ENCODE measurements at places on chromosomes 4 and X.

DNA sequence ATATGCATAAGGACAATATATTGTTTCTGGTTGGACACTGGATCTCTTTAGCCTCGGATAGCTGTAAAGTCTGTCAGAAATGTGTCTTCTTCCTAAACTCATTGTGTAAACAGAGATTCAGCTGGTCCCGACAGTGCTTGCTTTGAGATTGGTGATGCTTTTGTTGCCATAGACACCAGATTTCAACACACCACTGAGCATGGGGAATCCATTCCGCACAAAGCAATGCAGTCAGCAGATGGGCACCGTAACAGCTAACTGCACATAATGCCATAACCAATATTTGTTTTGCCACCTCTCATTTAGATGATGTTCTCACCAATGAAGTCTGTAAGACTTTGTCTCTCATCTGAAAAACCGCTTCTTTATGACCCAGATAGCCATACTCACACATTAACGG is 33.3 kb upstream of the FAM47C start:
- no peak for DNase-seq

- DNase-seq = no peak
Observed at GRCh38 chrX:18900401-18900976, 83.4 kb downstream of the PHKA2 start.

DNA sequence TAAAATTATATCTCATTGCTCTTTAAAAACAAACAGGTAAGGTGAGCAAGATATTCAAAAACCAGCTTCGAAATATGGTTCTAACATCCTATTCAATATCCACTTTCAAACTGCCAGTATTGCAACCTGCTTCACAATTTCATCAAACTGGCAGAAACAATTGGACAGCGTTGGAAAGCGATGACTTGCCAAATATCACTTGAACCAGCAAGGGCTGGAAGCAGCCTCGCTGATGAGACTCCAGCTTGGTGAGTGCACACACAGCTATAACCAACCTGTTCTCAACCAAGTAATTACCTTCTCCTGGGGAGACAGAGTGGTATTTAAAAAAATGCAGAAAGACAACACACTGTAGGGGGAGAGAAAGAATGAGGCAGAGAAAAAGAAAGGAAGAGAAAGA is 155.8 kb upstream of the RAI2 start:
- DNase-seq = no peak

DNA sequence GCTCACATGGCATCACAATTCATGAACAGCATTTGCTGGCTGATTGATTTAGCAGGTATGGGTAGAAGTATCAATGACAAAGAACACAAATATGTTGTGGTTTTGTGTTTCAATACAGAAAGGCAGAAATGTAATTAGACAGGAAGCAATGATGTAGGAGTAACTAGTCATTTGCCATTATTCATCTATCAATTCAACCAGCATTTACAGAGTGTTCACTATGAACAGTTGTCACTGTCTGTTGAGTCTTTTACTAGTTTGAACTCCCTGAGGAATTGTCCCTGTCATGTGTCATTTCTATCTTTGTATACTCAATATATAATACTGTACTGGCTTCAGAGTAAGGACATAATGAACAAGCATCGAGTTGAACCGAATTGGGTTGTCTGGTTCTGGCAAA is 51.5 kb upstream of the ARHGAP24 start:
- no peak for DNase-seq

DNA sequence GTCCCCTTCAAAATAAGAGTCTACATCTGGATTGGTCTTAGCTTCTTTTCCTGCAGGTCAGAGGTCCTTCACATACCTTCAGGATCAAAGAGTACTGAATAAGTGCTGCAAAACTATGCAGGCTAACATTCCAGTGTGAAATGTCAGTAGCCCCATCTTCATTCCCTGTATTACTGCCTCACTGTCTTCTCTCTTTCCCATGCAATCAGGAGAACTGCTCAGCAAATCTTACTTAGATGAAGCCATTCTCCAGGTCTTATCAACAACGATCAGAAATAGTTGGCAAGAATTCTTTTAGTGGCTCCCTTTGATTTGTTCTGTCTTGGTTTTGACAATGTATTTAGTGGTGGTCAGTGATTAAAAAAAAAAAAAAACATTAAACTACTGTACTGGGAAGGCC is 26.0 kb upstream of the IQCM start:
- DNase-seq = no peak

- no peak for DNase-seq
Observed at GRCh38 chrX:112694062-112694461, 14.3 kb upstream of the LHFPL1 start.

DNA sequence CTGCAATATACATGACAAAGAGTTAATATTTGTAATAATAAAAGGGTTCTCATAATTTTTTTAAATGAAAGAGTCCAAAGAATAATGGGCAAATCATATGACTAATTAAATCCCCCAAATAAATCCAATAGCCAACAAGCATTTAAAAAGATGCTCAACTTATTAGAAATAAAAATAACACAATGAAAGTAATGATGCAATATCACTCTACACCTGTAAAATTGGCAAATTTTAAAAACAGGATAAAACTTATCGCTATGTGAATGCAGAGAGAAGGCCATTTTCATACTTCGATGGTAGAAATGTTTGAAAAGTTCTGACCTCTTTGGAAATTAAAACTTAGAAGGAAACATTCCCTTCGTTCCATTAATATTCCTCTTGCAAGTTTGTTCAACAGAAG is 1.9 kb downstream of the F8 start:
- no peak for DNase-seq

GRCh38 chr4:29805245-29805644 is 914.9 kb upstream of the PCDH7 start:
- DNase-seq = no peak

DNA sequence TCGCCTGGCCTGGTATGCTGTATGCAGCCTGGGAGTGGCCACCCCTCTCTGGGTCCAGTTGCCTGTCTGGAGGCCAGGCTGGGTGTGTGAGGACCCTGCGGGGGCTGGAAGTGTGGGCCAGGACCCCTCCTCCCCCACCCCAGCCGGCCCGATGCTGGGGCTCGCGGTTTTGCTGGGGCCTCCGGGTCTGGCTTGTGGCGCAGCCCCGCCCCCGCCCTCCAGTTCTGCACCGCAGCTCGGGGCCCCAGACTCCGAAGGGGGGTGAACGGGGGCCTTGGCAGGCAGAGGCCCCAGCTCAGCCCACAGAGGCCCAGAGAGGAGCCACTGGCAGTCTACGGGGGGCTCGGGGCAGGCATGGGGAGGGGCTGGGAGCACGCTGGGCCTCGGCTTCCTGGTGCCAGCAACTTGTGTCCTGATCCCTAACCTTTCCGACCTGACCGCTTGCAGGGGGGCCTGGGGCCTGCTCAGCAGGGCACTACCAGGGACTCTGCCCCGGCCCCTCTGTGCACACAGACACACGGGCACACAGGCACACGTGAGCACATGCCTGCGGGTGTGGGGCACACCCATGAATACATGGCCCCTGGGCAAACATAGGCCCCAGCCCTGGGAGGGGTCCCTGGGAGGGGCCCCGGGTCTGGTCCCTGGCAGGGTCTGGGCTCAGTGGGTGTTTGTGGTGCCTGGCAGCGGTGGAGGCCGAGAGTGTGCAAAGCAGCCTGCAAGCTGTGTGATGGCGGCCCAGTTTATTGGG is 21.4 kb upstream of the FGFR3 start:
- no peak for DNase-seq

DNA sequence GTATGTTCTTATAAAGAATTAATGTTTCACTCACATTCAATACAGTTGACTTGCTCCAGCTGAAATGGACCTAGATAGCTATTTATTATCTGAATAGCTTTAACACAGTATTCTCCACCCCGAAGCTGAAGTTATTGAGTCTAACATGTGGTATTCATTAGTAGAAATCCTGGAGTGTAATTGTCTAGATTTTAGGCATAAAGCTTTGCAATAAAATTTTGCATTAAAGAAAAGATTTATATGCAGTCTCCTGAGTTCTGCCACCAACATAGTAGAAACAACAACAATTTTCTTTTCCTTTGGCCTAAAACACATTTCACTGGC is 90.2 kb upstream of the DCLK2 start:
- no peak for DNase-seq

DNA sequence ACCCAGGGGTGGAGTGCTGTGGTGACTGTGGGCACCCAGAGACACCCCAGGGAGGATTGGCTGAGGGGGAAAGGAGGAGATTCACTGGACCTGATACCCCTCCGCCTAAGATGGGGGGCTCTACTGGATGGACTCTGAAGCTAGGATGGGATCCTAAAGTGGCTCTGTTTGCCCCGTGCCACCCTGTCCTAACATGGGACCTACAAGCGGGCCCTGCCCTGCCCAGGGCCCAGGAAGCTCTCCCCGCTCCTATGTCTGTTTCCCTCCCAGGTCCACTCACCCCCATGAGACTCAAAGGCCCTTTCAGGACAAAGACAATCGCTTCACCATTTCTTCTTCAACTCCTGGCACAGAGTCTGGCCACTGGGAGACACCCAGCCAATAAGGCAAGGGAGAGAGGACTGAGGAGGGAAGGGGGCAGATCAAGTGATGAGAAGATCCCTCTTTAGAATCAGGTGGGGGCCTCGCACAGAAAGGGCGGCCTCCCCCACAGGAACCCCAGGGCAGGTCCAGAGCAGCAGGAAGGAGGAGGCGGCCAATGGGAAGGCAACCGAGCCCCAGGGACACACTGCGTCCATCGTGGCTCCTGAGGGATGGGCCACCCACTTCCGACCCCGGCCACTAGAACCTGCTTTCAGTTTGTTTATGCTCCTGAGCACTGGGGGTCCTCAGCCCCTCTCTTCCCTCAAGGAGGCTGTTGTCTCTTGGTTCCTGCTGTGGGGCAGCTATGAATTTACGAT is 155.4 kb downstream of the AFAP1 start:
- DNase-seq = no peak

DNA sequence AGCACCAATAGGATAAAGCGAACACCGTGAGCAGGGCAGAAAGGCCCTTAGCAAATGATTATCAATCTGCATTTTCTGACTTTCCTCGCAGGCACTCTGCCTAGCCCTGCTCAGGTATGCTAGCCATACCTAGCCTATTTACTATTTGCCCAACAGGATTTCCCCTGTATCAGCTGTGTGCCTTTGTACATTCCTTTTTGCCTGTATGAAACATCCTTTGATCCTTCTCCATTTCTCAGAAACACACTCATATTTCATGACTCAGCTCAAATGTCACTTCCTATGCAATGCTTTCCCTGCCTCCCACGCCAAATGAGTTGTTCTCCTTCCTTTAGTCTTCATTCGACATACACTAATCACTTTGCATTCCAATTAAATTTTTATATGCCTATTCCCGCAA is 37.2 kb downstream of the PCDH7 start:
- DNase-seq = no peak

GRCh38 chr4:82688091-82688795 is 110.4 kb downstream of the SCD5 start:
- peak; percentile 7 for DNase-seq

GRCh38 chr4:24704149-24704548 is 91.2 kb upstream of the SOD3 start:
- no peak for DNase-seq

- DNase-seq = no peak
Observed at GRCh38 chr4:77913348-77913747, 50.7 kb downstream of the MRPL1 start.

DNA sequence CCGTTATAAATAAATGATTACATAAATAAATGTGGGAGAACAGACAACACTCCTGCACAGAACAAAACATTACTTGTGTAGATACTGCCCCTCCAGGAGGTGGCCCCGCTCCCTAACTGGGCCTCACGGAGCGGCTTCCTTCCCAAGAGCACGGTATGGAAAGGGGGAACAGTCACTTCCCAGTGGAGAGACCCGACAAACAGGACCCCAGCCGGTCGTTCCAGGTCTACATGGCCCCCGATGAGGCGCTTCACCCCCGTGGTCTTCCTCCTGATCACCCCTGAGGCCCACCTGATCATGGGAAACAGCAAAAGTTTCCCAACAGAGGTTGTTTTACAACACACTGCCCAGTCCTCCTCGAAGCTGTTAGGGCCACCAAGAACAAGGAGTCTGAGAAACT is 6.6 kb upstream of the SLC6A8 start:
- no peak for DNase-seq

- DNase-seq = peak; percentile 63
Observed at GRCh38 chrX:24513416-24513815, 48.3 kb downstream of the PDK3 start.

DNA sequence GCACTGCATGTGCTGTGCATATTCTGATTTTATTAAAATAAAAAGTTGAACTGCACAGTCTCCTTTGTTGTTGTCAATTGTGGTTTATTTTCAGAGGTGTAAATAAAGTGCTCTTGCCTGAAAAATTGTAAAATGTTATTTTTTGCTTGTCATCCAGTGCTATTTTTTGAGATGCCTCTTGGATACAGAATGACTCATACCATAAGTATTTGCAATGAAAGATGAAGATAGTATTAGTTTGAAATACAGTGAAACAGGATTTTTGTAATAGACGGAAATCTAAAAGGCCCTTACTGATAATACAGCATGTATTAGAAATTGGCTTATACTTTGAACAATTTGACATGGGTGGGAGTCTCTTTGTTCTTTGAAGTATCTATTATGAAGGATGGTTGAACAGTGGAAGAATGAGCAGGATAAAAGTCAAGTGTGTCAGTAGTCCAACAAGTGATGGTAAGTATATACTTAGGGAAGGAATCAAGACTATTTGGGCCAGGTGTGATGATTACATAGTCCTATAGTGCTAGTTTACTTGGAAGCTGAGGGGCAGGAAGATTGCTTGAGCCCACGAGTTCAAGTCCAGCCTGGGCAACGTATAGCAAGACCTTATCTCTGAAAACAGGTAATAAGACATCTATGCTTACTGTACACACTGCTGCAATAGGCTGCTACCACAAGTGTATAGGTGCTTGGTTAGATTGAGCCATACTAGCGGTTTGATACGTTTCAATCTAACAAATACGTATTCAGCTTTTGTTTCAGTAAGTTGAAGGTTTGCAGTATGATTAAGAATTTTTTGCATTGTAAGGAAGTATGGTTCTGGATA is 16.4 kb downstream of the DDX3X start:
- no peak for DNase-seq

DNA sequence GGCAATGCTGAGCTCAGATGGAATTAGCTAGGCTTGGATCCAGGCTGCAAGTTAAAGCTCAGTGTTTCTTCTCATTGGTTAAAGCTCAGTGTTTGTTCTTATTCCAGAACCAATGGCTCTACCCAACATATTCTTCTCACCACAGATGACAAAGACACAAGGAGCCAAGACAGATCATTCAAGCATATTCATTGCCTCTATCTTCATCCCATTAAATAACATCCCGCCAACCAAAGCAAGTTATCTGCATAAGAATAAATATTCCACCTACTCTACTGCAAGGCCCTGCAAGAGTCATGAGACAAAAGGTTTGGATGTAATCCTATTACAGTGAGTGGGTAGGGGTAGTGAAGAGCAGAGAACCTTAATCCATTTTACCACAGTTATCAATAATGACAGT is 766.5 kb downstream of the C4orf33 start:
- no peak for DNase-seq

- DNase-seq = no peak
Observed at GRCh38 chr4:118114720-118115119, 80.4 kb downstream of the NDST3 start.

GRCh38 chr4:186159613-186160012 is 31.8 kb upstream of the CYP4V2 start:
- DNase-seq = no peak

GRCh38 chr4:183807420-183808096 is 97.5 kb upstream of the STOX2 start:
- no peak for DNase-seq

All from GM12878 (cell line).